ENCODE measurements at places on chromosomes 2 and 18. TPM values are rescaled to one million over a fixed set of nuclear protein-coding genes. Genes with fewer than 3 reads are reported as not detected.

Gene CCDC121
- 3.8 TPM for total RNA-seq

Gene MAP3K19
- total RNA-seq, result not detected

Gene ATP6V1B1
- total RNA-seq, result 66.9 TPM

Gene LRRC30
- total RNA-seq, result not detected

Gene RFX8
- 0.70 TPM for total RNA-seq

Gene ACADL
- 1.5 TPM for total RNA-seq

Gene DNAJC5G
- total RNA-seq, result not detected

Gene HOXD8
- 3.1 TPM for total RNA-seq

Gene GTF3C2
- 53.8 TPM for total RNA-seq

Gene COL4A3
- 0.26 TPM for total RNA-seq

Gene ST6GAL2
- 0.79 TPM for total RNA-seq

Gene UGT1A6
- total RNA-seq, result 12.7 TPM

Gene ACMSD
- 0.56 TPM for total RNA-seq

Gene TXNDC9
- total RNA-seq, result 28.8 TPM

Gene AMMECR1L
- total RNA-seq, result 13.9 TPM

Gene ZSWIM2
- total RNA-seq, result not detected

Gene TEKT4
- total RNA-seq, result not detected

Gene LRP1B
- total RNA-seq, result 2.7 TPM

Gene STEAP3
- total RNA-seq, result 19.9 TPM

Gene SGPP2
- total RNA-seq, result 65.6 TPM

Gene DES
- 11.4 TPM for total RNA-seq

Gene GATA6
- 2.9 TPM for total RNA-seq

Gene FIGN
- total RNA-seq, result 2.0 TPM

Gene ZNF521
- 13.2 TPM for total RNA-seq

Gene KDM3A
- total RNA-seq, result 42.9 TPM

Gene COX7A2L
- 111 TPM for total RNA-seq

Gene ALPG
- total RNA-seq, result not detected

Gene FLACC1
- total RNA-seq, result not detected
